ENCODE measurements at places on chromosomes 7 and 10.

GRCh38 chr7:84529480-84530205 lies 335.1 kb upstream of the SEMA3A start:
- DNase-seq, result no peak

DNA sequence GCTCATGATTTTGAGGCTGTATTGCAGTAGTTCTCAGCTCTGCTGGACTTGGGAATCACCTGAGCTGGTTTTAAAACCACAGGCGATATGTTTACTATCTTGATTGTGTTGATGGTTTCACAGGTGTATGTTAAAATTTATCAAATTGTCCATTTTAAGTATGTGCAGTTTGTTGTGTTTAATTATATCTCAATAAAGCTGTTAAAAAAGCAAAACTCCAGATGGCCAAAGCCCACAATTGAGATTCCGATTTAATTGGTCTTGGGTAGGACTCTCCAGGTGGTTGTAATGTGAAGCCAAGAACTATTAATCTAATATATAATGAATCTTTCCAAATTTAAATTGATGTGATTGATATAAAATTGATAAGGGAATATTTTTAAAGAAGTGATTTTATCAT lies 48.6 kb downstream of the NRCAM start:
- no peak for DNase-seq

- no peak for DNase-seq
Measured at GRCh38 chr7:70542750-70543376, 589.1 kb upstream of the GALNT17 start.

DNA sequence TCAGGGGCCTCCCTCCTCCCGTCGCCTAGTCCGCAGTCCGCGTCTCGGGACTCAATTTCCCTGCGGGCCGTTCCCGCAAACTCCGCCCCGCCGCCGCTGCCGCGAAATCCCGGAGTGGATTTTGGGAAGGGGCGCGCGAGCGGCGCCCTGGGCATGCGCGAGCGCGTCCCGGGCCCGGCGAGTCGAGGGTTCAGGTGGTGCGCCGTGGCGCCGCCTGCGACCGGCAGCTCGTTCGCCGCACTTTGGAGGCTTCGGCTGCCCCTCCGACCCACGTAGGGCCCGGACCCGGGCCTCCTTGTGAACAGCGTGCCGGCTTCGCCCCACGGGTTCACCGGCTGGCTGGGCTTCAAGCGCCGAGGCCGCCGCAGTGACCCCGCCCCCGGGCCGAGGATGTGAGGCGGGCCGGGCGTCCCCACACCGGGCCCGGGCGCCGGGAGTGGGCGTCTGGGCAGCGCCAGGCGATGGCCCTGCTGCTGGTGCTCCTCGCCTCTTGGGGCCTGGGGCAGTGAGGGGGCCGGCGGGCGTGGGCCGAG lies at the start of gene PLEKHA8:
TSS of gene PLEKHA8 (plus strand) at position 197 of the 533 bp plus-strand sequence. CDS start 351 bp downstream, outside the sequence.
- DNase-seq, result peak; percentile 89

GRCh38 chr7:80937336-80937735 lies 18.5 kb upstream of the SEMA3C start:
- no peak for DNase-seq

DNA sequence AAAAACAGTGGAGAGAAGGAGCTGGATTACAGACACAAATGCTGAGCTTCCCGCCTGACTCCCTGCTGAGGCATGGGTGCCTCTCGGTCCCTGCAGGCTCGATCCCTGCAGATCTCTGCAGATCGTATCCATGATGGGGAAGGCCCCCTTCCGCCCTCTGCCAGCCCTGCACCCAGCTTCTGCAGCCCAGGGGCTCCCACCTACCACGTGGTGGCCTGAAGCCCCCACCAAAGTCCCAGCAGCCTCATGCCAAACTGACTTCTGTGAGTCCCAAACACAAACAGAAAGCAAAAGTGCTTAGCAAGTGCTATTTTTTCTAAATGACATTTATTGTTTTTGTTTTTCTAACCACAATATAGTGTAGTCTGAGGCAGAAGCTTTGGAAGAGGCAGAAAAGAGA lies 127.1 kb upstream of the CHST15 start:
- DNase-seq, result no peak

DNA sequence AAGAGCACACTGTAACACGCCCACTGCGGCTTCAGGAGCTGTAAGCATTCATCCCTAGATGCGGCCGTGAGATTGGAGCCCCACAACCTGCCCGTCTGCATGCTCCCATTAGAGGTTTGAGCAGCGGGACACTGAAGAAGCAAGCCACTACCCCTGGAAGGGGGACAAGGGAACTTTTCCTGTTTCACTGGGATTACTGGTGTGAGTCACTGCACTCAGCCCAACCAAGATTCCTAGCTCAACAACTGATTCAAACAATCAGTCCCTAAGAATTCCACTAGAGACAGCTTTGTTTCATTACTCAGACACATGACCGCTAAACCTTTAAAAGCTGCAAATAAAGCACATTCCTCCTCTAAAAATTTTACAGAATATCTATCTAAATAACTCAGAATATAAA lies 69.8 kb downstream of the ORC5 start:
- no peak for DNase-seq

DNA sequence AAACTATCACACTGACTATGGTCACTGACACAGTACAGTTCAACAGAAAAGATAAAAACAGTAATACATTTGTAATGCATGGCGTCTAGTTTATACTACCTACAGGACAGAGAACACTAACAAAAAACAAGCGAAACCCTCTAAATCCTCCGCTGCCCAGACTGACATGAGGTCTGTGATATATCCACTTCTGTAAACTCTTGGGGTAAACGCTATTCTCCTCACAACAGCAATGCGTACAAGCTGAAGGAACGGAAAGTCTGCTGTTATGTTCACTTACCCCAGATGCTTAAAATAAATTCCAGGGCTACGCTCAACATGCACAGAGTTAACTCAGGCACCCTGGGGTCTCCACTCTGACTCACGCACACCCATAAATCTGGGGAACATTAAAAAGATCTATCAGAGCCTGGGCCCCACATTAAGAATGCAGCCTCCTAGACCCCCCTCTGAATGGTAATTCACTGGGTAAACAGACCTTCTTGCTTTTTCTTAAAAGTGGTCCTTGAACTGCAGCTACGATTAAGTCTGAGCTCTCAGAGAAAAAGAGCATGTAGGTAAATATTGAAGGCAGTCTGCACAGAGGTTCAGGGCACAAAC lies 105.6 kb downstream of the CTBP2 start:
- no peak for DNase-seq

DNA sequence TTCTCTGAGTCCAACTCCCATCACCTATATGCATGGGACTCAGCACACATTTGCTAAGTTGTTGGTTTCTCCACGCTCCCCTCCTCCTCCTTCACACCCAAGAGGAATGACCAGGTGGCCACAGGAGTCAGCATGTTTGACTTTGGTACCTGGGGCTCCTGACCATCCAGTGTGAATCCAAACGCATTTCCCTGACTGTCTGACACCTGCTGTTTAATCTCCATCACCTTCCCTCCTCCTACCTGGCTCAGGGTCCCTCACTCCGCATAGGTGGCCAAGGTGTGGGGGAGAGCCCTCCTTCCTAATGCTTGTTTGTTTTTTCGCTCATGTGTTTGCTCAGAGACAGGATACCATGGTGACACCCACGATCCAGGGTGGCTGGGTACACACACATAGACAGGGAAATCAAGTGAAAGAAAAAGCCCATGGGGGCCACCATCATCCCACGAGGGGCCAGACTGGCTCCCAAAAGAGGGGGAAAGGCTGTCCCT lies 194.9 kb downstream of the KCNMA1 start:
- DNase-seq, result no peak

GRCh38 chr10:118720685-118721538 lies 33.9 kb downstream of the CACUL1 start:
- DNase-seq, result peak; percentile 46

DNA sequence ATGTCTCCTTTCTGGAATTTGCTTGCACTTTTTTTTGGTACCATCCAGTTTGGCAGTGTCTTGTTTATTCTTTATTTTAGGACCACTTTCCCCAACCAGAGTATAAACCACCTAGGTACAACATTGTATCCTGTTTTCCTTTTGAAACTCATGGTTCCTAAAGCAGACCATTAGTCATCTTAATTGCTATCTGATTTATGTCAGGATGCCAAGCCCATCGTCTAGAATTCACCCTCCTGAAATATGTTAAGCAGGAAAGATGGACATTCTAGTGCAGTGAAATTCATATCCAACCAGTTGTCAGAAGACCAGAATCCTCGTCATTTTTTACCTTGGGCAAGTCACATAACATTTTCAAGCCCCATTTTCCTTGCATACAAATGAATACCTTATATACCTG lies 223.6 kb upstream of the KMT2E start:
- DNase-seq, result no peak

GRCh38 chr10:65133652-65134051 lies 1612.5 kb downstream of the REEP3 start:
- DNase-seq, result no peak

- no peak for DNase-seq
Measured at GRCh38 chr7:75920431-75921161, 5.6 kb downstream of the POR start.

DNA sequence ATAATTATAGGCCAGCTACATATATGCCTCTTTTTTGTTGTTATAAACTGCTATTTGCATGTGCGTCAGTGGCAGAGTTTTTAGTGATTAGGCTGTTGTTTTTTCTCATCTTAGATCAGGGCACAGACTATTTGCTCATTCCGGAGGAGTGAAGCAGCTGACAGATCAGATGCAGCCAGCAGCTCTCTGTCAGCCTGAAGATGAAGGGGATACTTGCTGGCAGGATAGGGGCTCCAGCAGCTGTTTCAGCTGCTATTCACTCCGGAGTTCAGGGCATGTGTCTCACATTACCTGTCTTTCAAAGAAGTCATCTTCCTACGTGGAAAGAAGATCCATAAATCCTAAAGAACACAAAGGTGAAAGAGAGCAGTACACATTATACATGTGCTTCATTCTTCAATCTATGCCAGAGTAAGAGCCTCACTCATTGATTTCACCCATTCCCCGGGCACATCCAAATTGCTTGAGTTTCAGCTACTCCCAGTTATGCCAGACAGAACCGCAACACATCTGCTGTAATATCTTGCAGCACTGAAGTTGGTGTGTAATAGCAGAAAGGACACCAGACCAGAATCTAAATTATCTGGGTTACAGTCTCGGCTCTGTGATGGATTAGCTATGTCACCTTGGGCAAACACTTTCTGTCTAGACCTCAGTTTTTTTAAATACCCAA lies 182.8 kb upstream of the CHRM2 start:
- DNase-seq, result no peak

DNA sequence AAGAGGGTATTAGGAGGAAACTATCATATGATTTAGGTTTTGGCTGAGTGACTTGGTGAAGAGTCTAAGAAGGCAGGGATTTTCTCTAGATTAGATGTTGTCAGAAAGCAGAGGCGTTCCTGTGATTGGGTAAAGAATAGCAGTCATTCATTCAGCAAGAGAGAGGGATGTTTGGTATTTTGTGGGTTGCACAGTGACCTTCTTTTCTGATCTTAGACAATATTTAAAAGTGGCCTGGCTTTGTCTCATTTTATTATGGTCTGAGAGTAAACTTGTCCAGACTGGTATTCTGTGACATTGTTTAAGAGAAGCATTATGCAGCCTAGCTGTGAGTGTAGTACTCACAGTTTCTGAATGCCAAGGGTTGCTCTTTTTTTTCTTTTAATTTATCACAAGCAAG lies 18.5 kb downstream of the HYAL4 start:
- no peak for DNase-seq

DNA sequence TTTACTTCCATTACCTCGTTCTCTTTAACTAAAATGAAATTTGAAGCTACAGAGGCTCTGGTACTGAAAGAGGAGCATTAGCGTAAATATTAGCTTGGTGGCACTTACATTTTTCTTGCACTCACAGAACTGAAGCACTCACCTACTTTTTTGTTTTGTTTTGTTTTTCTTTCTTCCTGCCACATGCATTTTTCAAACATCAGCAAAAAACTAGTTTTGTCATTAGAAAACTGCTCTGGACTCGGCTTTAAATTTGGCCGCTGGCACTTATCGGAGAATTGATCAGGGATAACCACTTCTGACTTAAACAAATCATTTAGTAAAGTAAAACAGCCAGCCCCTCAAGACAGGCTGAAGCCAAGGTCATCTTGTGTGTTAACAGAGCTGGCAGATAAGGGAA lies 216.3 kb downstream of the SFMBT2 start:
- no peak for DNase-seq

DNA sequence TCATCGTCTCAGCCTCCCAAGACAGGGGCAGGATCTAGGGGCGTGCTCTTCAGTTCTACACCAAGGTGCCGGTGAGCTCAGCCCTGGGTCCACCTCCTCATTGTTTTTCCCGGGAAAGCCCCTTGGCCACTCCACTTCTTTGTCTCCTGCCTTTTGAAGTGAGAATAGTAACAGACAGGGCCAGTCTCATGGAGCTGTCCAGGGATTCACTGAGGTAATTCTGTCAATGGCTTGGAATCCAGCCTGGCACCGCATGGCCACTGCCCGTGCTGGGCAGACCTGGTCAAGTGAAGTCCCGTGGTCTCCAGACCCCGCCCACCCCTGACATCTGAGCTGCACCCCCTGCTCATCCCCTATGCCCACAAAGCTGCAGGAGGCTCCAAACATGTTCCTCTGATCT lies 138.9 kb downstream of the TNS3 start:
- no peak for DNase-seq

- no peak for DNase-seq
Measured at GRCh38 chr7:152668975-152669374, 7.0 kb downstream of the XRCC2 start.

DNA sequence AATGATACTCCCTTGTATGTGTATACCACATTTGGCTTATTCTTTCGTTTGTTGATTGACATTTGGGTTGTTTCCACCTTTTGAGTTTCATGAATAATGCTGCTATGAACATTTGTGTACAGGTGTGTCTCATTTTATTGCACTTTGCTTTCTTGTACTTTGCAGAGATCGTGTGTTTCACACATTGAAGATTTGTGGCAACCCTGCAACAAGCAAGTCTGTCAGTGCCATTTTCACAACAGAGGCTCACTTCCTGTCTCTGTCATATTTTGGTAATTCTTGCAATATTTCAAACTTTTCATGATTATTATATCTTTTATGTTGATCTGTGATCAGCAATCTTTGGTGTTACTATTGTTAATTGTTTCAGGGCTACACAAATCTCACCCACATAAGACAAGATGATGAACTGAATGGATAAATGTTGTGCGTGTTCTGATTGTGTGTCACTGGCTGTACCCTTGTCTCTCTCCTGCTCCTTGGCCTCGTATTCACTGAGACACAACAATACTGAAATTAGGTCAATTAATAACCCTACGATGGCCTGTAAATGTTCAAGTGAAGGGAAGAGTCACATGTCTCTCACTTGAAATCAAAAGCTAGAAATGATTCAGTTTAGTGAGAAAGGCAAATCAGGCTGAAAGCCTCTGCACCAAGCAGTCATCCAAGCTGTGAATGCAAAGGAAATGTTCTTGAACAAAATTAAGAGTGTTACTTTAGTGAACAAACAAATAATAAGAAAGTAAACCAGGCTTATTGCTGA lies 133.6 kb upstream of the JCAD start:
- no peak for DNase-seq

GRCh38 chr10:20993389-20993788 lies 96.3 kb upstream of the NEBL start:
- no peak for DNase-seq

- no peak for DNase-seq
Measured at GRCh38 chr7:114554781-114555537, 140.3 kb downstream of the FOXP2 start.

DNA sequence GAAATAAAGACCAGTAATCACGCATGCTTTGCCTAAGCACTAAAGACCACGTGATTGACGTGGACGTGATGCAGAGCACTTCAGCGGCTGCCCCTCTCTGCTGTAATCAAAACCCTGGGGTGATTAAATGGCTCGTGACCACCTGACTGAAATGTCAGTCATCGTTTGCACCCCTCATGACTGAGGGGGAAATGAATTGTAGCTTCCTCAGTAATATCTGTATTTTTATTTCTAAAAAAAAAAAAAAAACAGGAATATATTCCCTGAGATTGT lies 148.1 kb upstream of the RSU1 start:
- DNase-seq, result no peak

Data from stimulated activated CD4-positive, alpha-beta T cell treated with anti-CD3 and anti-CD28 coated beads, Interleukin-4, amount 100 ng/mL, for 4 hours (primary cell).